Stimulated activated CD8-positive, alpha-beta memory T cell treated with anti-CD3 and anti-CD28 coated beads, Interleukin-4, amount 100 ng/mL, for 24 hours (primary cell): ENCODE measurements at places on chromosomes 11 and 22.

DNA sequence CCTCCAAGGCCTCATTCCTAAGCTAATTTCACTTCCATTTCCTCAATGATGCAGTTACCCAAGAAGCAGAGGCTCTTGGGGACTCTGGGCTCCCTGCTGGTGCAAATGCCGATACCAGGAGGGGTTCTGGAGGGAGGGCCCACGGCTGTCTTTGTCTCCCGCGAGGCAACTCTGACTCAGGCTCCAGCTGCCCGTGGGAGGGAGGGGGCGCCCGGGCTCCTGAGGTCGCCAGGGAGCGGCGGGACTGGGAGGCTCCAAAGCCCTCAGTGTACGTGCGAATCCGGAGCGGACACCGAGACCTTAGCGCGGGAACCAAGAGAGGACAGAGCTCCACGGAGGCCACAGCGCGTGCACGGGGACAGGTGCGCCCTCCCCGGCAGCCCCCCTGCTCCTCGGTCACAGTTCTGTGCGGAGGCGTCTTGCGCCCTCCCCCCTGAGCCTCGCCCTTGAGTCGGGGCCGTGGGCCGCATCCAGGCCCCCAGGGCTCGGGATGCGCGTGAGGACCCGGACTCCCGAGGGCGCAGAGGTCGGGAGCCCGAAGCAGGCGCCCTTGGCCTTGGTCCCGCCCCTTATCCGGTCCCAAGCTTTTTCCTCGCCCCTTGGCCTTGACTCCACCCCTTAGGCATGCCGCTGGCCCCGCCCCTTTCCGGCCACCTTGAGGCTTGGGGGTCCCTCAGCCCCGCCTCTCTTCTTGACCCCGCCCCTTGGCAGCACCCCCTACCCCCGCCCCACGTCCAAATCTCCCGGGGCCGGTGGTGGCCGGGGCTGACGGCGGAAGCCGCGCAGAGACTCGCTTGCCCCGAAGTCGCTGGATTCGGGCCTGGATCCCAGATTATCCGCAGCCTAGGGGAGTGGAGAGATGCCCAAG is 4.7 kb upstream of the SHISA8 start:
- DNase-seq = no peak

DNA sequence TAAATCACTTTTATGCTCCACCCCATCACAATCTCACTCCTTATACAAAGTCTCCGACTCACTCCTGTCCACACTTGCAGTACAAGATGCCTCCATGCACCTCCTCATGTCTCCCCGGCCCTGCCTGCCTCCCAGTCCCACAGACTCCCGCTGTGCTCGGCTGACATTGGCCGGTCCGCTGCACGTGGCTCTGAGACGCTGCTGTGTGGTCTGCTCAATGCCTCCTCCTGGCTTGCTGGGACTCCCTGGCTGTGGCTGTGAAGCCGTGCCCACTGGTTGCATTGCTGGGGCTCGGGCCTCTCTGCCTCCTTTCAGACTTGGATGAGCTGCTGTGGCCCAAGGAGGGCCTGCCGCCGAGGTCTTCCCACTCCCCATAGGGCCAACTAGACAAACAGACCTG is 224.0 kb upstream of the B3GAT1 start:
- no peak for DNase-seq

DNA sequence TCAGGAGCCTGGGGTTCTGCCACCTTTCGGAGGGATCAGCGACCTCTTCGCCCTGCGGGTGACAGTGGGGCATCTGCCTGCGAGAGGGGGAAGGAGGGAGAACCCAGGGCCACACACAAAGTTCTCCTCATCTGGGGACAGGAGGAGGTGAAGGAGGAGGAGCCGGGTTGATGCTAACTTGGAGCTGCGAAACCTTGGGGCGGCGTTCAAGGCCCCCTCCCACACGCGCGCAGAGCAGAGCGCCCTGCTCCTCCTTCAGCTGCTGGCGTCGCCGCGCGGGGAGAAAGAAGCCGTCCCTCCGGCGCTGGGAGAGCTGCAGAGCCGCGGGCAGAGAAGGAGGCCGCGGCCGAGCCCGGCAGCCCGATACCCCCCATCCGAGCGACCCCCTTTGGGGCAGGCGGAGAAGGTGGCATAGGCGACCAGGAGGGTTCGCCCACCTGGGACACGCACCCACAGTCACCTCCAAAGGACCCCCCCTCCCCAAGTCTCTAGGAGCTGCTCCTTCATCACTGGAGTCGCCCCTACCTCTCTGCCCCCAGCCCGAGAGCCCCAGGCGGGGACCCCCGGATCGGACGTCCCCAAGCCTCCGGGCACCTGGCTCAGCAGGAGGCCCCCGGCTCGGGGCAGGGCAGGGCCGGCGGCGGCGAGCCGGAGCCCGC is at the start of gene RASD2:
TSS of gene RASD2 (plus strand) at position 237 of the 659 bp plus-strand sequence. CDS start 5,979 bp downstream, outside the sequence.
- DNase-seq = peak; percentile 16

DNA sequence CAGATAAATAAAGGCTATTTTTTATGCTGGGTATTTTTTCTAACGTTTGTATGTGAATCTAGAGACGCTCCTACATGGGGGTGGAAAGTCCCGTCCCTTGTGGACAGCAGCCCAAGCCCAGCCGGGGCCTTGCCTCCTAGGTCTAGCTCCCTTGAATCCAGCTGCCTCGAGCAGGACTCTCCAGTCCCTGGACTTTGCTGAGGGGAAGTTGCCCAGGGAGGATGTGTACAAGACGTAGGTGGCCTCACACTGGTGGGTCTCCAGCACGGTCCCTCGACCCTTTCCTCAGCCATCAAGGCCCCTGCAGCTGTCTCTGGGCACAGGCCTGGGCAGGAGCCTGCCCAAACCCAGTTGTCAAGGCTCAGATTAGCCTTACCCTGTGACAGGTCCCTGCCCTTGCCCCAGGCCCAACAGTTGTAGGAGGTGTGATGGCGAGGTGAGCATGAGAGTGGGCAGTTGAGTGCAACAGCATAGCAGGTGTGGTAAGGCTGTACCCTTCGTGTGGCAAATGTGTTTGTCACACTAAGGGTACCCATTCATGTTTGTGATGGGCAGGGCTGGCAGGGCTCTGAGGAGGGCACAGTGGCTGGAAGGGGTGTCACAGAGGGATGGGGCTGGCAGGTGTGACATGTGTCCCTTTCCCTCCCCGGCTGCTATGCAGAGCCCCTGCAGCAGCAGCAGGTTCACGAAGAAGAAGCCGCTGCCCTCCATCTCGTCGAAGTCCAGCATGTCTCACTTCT is 3.4 kb downstream of the CCDC116 start:
- no peak for DNase-seq

DNA sequence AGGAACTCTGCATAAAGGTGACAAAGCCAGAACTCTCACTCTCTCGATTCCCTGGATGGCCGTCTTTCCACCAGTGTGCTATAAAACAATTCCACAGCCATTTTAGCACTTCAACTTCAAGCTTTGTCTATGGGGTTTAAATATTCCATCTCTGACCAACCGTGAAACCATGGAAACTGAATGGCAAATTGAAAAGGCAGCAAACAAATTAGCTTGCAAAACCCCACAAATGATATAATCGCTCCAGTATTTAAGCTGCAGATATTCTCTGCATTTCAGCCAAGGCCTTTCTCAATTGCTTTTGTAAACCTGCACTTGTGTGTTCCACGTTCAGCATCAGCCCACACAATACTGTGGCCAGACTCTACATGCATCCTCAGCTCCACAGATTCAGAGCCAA is 131.7 kb upstream of the ISX start:
- DNase-seq = no peak

GRCh38 chr11:18313965-18314763 is 7.8 kb downstream of the HPS5 start:
- no peak for DNase-seq

DNA sequence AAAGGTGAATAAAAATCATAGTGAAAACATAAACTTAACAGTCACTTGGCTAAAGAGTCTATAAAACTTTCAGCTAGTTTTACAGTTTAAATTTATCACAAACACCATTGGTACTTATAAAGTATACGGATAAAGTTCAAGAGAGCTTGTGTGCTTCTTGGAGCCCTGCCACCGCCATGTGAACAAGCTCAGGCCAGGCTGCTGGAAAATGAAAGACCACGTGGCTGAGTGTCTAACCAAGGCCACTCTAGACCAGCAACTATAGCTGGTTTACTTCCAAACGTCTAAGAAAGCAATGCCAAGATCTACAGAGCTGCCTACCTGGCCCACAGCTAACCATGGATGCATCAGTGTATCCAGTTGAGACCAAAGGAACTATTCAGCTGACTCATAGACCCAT is 66.3 kb upstream of the API5 start:
- no peak for DNase-seq

GRCh38 chr22:38191731-38192474 is 9.9 kb upstream of the MAFF start:
- DNase-seq = no peak

DNA sequence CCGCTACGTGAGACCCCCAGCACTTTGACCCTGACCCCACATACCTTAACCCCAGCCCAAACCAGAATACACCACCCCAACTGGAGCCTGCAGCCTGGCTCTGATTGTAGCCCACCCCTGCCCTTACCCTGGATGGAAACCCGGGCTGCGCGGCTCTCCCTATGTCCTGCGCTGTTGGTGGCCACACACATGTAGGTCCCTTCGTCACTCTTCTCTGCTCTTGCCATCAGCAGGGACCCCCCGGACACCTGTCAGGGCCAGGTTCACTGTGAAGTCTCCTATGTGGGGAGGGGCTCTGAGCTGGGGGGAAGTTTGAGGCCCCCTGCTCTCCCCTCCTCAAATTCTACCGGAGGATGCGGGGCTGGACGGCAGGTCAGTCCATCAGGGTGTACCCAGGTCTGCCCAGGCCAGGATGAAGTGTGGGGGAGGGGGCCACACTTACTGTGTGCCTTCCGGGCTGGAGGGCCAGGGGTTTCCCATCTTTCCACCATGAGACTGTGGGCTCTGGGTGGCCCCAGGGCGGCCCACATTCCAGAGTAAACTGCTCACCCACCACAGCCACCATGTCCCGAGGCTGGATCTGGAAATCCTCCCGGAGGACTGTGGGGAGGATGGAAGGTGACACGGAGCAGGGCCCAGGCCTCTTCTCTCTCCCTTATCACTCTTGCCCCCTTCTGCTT is 1.5 kb downstream of the ROBO4 start:
- DNase-seq = no peak

- DNase-seq = no peak
Measured at GRCh38 chr11:10294290-10294953, 403 bp upstream of the SBF2 start.

- no peak for DNase-seq
Measured at GRCh38 chr11:131145791-131146190, 224.6 kb upstream of the NTM start.

DNA sequence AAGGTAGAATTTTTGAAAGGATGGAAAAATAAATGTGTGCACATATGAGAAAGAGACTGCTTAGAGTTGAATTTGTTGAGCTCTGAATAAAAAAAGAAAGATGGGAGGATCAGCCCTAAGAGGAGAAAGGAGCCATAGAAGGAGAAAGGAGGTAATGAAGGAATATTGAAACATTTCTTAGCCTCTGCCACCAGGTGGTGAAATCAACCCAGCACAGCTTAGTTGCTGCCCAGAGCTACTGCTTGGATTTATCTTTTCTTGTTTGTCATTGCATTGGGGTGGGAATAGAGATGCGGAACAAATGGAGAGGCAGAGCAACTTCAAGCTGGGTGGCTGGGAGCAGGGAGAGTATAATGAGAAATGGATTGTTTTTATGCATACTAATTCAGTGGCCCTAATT is 80.4 kb downstream of the SERGEF start:
- DNase-seq = no peak

DNA sequence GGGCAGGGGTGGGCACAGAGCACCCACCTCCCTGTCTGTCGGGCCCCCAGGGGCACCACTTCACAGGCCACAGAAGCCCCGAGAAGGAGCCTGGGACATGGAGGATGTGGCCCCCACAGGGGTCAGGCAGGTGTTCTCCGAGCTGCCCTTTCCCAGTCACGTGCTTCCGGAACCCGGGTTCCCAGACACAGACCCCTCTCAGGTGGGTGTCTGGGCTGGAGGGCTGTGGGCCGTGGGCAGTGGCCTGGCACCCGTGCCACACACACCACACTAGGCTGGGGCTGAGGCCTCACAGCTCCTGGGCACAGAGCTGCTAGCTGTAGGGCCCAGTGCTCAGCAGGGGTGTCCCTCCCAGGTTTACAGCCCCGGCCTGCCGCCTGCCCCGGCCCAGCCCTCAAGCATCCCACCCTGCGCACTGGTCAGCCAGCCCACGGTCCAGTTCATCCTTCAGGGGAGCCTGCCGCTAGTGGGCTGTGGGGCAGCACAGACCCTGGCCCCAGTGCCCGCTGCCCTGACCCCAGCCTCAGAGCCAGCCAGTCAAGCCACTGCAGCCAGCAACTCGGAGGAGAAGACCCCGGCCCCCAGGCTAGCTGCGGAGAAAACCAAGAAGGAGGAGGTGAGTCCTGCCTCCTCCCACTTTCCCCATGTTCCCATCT is 5.5 kb downstream of the IRF7 start:
- DNase-seq = no peak

DNA sequence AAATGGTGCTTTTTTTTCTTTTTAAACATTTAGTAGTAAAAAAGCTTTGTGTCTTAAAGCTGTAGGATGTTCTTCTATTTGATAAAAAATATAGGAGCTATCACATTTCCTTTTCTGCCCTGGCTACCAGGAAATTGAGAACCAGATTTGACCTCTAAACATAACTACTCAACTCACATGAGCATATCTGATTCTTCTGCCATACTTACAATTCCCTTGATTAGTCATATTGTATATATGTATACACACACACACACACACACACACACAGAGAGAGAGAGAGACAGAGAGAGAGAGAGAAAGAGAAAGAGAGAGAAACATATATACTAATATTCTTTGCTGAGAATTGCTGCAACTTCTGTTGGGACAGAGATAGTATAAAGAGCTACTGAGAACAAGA is 23.0 kb upstream of the GDPD4 start:
- no peak for DNase-seq

DNA sequence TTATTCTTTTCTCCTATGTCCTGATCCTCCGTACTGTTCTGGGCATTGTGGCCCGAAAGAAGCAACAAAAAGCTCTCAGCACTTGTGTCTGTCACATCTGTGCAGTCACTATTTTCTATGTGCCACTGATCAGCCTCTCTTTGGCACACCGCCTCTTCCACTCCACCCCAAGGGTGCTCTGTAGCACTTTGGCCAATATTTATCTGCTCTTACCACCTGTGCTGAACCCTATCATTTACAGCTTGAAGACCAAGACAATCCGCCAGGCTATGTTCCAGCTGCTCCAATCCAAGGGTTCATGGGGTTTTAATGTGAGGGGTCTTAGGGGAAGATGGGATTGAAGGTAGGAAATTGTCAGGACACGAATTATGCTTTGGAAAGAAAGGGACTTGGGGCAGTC is 843 bp downstream of the OR51T1 start:
- no peak for DNase-seq

DNA sequence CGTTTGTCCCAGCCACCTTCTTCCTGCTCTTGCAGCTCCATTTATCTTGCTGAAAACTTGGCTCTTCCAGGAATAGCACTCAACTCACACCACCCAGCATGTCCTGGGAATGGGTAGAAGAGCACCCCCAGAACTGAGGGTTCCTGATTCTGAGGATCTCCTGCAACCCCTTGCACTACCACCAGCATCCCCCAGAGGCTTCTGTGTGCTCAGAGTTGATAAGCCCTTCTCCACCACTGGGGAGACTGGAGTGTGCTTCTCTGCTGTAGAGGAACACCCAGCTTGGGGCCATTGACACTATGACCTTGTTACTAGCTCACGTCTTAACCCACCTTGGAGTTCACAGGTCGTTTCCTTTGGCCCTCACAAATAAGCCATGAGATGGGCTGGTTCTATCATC is 121.0 kb downstream of the GRIK4 start:
- no peak for DNase-seq

- DNase-seq = no peak
Measured at GRCh38 chr11:46738887-46739286, 19.9 kb downstream of the F2 start.
